ENCODE measurements at places on chromosomes 3 and 15. TPM values are rescaled to one million over a fixed set of nuclear protein-coding genes. Genes with fewer than 3 reads are reported as not detected.
A peak's percentile ranks its signal among the peaks of the same experiment; 100 is the strongest.

DNA sequence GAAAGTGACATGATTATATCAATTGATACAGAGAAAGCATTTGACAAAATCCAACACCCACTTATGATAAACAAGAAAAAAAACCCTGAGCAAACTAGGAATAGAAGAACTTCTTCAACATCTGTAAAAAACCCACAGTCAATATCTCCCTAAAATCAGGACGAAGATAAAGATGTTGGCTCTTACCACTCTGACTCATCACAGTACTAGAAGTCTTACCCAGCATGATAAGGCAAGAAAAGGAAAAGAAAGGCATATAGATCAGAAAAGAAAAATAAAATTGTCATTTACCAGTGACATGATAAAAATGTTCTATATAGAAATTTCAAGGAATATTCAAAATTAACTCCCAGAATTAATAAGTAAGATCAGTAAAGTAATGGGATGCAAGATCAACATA lies 7.2 kb upstream of the FBXW12 start:
- no peaks in the 10 kb centered on the region for H3K36me3 ChIP-seq
- no peak overlapping the region for H3K27ac ChIP-seq
- no peaks in the 10 kb centered on the region for H3K4me1 ChIP-seq
- H3K27me3 ChIP-seq = no peaks in the 10 kb centered on the region

- H3K4me3 ChIP-seq = no peak overlapping the region
- no peak overlapping the region for H3K27ac ChIP-seq
- DNase-seq = no peak
- H3K27me3 ChIP-seq = no peaks in the 10 kb centered on the region
These were observed 95.1 kb upstream of the ZBED2 start for GRCh38 chr3:111690242-111690641.

DNA sequence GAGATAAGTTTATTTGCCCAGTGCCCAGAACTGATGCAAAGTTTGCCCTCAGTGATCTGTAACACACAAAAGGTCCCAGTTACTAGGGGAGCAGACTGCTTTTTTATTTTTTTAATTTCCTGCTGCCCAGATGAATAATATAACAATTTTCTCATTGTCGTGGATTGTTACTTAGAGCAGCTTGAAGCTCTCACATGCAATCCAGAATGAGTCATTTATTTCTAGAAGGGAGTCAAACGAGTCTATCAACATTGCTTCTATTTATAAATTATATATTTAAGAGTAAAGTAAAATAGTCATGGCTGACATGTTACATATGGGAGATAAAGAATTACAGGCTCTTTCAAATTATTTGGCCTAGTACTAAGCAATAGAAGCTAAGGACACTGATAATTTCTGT lies 41.3 kb downstream of the MEIS2 start:
- DNase-seq = peak; percentile 76
- peak overlapping the region; percentile 4 for H3K27ac ChIP-seq
- H3K27me3 ChIP-seq = no peaks in the 10 kb centered on the region
- H3K36me3 ChIP-seq = no peaks in the 10 kb centered on the region
- peaks cover 21% of the 10 kb centered on the region for H3K4me1 ChIP-seq

- DNase-seq = no peak
- H3K4me3 ChIP-seq = no peak overlapping the region
- no peaks in the 10 kb centered on the region for H3K36me3 ChIP-seq
- no peak overlapping the region for H3K27ac ChIP-seq
- H3K27me3 ChIP-seq = no peaks in the 10 kb centered on the region
- H3K4me1 ChIP-seq = peaks cover 62% of the 10 kb centered on the region
These were observed 17.0 kb downstream of the APH1B start for GRCh38 chr15:63294359-63294758.

The ST8SIA2 gene
- not detected for total RNA-seq

The FRMD5 gene
- total RNA-seq = 4.4 TPM

The FAM98B gene
- total RNA-seq = 20.3 TPM

The HDGFL3 gene
- 33.5 TPM for total RNA-seq

All from left lung (tissue), 14 donors.